ENCODE measurements at places on chromosomes 11 and 22.

GRCh38 chr11:122046846-122047245 lies 69.2 kb downstream of the BLID start:
- no peak for DNase-seq

DNA sequence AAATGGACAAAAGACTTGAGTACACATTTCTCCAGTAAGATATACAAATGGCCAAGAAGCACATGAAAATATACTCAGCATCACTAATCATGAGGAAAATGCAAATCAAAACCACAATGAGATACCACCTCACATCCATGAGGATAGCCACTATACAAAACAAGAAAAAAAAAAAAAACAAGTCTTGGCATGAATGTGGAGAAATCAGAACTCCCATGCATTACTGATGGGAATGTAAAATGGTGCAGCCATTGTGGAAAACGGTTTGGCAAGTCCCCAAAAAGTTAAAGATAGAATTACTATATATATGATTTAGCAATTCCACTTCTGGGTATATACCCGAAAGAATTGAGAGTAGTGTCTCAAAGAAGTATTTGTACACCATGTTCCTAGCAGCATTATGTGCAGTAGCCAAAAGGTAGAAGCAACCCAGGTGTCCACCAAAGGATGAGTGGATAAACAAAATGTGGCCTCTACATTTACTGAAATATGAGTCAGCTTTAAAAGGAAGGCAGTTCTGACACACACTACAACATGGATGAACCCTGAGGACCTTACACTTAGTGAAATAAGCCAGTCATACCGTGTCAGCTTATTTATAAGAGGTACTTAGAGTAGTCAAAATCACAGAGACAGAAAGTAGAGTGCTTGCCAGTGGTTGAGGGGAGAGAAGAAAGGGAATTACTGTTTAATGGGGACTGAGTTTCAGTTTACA lies 146.3 kb downstream of the WNT7B start:
- DNase-seq, result no peak

- DNase-seq, result no peak
These were observed 1.5 kb downstream of the CLCF1 start for GRCh38 chr11:67371911-67372320.

GRCh38 chr11:103596315-103596714 lies 440.1 kb upstream of the DDI1 start:
- DNase-seq, result no peak

DNA sequence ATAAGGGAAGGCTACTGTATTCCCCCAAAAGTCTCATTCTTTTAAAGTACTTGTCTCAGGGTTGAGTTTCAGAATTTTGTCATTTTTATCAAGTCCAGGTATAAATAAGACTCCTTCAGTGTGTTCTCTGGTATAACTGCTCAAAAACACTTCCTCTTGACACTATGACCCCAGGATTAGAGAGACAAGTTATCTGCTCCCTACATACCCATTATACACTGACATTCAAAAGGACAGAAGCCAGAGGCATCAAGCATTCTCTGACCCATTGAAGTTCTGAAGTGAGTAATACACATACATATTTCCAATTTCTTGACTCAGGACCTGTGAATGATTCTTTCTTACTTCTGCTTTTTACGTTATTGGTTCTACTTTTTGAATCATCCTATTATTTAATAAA lies 447.8 kb upstream of the CNTN5 start:
- DNase-seq, result no peak

DNA sequence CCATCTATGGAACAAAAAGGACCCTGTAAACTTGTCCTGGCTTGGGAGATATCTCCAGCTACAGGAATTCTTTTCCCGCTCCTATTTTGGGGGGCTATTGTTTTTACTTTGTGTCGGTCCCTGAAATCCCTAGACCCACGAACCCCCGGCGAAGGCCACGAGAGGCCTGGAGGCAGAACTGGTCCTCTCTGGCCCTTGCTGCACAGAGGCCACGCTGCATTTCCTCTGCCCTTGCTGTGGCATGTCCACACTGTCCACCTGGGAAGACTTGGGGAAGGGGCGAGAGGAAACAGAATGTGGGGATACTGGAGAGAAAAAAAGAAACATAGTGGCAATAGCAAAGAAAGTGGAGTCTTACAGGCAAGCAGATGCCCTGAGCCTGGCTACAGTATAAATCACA lies 2.3 kb upstream of the ANO1 start:
- DNase-seq, result no peak

DNA sequence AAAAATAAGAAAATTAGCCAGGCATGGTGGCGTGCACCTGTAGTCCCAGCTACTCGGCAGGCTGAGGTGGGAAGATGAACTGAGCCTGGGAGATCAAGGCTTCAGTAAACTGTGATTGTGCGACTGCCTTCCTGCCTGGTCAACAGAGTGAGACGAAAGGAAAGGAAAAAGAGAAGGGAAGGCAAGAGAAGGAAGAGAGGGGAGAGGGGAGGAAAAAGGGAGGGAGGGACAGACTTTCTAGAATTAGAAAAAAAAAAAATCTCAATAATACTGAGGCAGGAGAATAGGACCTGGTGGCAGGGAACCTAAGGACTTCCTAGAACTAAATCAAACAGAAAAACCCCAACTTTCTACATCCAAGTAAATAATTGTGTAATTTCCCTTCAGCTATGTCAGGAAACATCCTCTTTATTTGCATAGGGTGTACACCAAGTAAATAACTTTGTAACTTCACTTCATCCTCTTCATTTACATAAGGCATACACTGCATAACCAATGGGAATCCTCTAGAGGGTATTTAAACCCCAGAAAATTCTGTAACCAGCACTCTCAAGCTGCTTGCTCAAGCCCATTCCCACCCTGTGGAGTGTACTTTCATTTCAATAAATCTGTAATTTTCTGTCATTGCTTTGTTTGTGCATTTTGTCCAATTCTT lies 8.7 kb downstream of the SBF2 start:
- DNase-seq, result no peak

- no peak for DNase-seq
These were observed 38.5 kb upstream of the NFRKB start for GRCh38 chr11:129933891-129934290.

- DNase-seq, result no peak
These were observed 355.9 kb upstream of the RAG2 start for GRCh38 chr11:36953976-36954375.

DNA sequence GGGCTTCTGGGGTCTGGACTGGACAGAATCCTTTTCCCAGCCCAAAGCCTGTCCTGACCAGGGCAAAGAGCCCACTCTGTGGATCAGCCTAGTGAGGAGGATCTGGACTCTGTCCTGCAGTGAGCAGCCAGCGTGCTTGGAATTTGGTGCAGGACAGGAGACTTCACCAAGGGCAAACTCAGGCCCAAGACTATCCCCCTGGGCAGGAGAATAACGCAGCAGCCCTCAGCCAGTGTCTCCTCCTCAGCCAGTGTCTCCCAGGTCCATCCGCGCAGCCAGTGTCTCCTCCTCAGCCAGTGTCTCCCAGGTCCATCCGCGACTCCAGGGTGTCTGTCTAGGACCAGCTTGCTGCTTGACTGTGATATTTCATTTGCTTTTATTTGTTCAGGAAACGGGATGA lies 1334.0 kb downstream of the TBC1D22A start:
- DNase-seq, result no peak

- no peak for DNase-seq
These were observed 125.3 kb upstream of the TBCEL start for GRCh38 chr11:120898568-120898967.

GRCh38 chr11:27397624-27398399 lies 34.8 kb upstream of the CCDC34 start:
- DNase-seq, result no peak

- DNase-seq, result peak; percentile 63
These were observed 37.8 kb downstream of the PAMR1 start for GRCh38 chr11:35487532-35488078.

DNA sequence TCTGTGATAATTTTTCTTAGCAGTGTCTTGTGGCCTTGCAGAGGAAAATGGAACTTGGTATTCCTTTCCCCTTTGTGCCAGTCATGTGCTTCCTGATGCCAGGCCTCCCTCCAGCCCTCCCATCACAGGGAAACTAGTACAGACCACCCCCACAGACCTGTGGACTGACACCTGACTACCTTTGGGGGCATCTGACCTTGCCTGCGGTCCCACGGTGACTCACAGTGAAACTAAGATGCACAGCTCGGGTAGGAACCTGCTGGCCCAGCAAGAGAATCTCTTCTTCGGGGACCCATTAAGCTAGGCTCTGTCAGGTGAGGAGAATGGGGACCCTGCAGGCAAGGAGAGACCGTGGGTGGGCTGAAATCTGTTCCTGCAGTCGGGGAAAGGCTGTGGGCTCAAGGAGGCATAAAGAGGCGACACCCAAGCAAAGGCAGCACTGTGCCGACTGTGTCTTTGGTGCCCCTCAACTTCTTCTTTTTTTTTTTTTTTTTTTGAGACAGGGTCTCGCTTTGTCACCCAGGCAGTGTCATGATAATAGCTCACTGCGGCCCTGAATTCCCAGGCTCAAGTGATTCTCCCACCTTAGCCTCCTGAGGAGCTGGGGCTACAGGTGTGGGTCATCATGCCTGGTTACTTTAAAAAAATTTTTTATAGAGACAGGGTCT lies 20.8 kb upstream of the PEX26 start:
- no peak for DNase-seq

DNA sequence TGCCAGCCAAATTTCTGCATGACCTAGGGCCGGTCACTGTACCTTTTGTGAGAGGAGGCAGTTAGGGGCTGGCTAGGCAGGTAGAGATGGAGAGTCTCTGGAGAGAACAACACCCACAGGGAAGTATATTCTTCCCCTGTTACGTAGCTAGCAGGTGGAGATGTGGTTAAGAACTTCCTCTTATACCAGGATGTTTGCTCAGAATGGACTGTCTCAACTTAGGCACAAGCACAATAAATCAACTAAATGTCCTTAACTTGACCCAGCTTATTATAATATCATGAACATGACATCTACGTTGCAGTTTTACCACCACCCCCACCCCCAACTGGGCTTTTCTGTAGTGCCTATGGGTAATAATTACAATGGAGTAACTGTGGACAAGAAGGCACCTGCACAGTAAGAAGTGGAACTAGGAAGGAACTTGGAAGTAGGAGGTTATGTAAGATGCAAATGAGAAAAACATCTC lies 60.7 kb upstream of the MPEG1 start:
- DNase-seq, result no peak

DNA sequence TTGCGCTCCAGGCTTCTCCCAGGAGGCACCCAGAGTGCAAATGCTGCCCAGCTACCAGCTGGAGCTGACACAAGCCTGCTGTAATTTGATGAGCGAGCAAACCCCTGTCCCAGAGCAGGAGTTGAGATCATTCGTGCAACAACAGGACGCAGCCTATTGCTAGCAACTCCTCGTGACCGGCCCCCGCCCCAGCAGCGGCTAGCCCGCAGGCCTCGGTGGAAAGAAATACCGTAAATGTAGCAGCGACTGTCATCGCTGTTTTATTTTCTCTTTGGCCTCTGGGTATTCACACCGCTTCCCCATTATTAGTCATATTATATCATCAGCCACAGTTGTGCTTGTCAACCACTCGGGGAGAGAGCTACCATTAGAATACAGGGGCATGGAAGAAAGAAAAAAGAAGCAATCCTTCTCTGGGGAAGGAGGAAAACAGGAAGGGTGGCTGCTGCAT lies 59.2 kb upstream of the ATXN10 start:
- no peak for DNase-seq

- no peak for DNase-seq
These were observed 13.7 kb upstream of the TSG101 start for GRCh38 chr11:18540207-18541009.

GRCh38 chr22:41364233-41364632 lies 17.5 kb upstream of the TEF start:
- DNase-seq, result no peak
